Bronchus fibroblast of lung (primary cell): ENCODE measurements at places on chromosomes 2 and 18. TPM values are rescaled to one million over a fixed set of nuclear protein-coding genes. Genes with fewer than 3 reads are reported as not detected.

The PAX8 gene
- total RNA-seq: 0.17 and 0.45 TPM in 2 replicates

The RETREG2 gene
- total RNA-seq: 34.6 and 41.9 TPM in 2 replicates

The ZSCAN30 gene
- total RNA-seq: 9.4 and 9.8 TPM in 2 replicates

The LIMS3 gene
- 1.0 and 1.2 TPM in 2 replicates for total RNA-seq

The ABCG5 gene
- total RNA-seq: not detected in 2 replicates

The ZSWIM2 gene
- total RNA-seq: under 0.01 TPM in 1 of 2 replicates, not detected in the other

The TRAPPC8 gene
- 16.8 and 20.1 TPM in 2 replicates for total RNA-seq

The NAB1 gene
- 8.5 and 9.9 TPM in 2 replicates for total RNA-seq

The REG1B gene
- total RNA-seq: not detected in 2 replicates

The PROM2 gene
- total RNA-seq: 0.17 and 0.45 TPM in 2 replicates

The ADD2 gene
- total RNA-seq: under 0.01 and 0.59 TPM in 2 replicates

The DSG4 gene
- total RNA-seq: not detected in 2 replicates

The ADRA2B gene
- not detected in 2 replicates for total RNA-seq

The RGPD4 gene
- not detected in 2 replicates for total RNA-seq

The MAL gene
- total RNA-seq: not detected in 2 replicates

The CRYGC gene
- not detected in 2 replicates for total RNA-seq
